ENCODE measurements at places on chromosomes 13 and 19.
A peak's percentile ranks its signal among the peaks of the same experiment; 100 is the strongest.

- peak; percentile 89 for DNase-seq
Observed at GRCh38 chr19:11694533-11695439, 44.0 kb downstream of the ZNF823 start.

GRCh38 chr19:2308114-2308556 is at the start of gene LINGO3:
Gene LINGO3, minus strand, starts transcription at chr19:2308154. Its CDS starts 16,378 bp downstream, at chr19:2291776.
- DNase-seq, result no peak

DNA sequence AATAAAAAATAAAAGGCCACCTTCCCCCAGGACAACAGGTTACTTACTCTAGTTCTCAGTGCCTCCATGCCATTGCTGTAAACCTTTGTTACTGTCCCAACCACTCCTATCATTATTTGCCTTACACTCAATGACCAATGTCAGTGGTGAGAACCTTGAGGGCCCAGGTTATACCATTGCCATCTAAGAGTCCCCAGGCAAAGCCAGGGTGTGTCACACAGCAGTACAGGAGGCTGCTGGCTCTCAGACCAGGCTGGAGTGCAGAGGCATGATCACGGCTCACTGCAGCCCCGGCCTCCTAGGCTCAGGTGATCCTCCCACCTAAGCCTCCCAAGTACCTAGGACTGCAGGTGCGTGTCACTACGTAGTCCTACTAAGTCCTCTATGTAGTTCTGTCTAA is 6.1 kb downstream of the ELAVL1 start:
- no peak for DNase-seq

DNA sequence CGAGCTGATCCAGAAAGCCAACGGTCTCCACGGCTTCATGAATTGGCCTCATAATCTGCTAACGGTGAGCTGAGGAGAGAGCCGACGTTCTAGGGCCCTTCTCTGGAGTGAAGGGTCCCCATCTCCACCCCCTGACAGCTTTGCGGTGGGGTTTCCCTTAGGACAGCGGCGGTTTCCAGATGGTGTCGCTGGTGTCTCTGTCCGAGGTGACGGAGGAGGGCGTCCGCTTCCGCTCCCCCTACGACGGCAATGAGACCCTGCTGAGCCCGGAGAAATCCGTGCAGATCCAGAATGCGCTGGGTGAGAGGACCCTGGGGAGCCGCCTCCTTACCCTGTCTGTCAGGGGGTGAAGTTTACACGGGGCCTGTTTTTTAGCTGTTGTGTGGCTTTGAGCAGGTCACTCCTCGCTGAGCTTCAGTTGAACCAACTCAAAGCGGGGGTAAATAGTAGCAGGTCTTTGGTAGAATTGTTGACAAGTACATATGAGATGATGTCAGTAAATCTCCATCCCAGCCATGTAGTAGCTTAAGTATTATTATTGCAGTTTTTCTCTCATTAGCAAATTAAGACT is 801 bp downstream of the QTRT1 start:
- no peak for DNase-seq

DNA sequence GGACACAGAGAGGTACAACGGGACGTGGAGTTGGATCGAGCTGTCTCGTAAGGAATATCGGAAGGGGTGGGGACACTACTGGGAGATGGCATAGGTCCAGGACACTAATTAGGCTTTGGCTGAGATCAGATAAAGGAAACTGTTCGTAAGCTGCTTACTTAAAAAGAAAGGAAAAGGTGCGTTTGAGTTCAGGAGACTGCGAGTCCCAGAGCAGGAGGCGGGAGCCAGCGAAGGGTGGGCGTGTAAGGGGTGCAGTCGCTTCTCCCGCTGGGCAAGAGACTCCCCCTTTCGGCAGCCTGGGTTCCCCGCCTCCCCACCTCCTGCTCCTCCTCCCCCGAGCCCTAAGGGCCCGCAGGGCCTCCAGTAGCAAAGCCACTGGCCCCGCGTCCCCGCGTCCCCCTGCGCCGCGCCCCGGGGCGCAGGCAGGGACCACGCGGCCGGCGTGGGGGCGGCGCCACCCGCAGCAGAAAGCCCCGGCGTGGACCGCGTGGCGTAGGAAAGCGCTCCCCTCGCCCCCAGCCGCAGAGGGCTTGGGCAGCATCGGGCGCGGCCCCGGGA is 547 bp downstream of the ABCC4 start:
- DNase-seq, result peak; percentile 22

DNA sequence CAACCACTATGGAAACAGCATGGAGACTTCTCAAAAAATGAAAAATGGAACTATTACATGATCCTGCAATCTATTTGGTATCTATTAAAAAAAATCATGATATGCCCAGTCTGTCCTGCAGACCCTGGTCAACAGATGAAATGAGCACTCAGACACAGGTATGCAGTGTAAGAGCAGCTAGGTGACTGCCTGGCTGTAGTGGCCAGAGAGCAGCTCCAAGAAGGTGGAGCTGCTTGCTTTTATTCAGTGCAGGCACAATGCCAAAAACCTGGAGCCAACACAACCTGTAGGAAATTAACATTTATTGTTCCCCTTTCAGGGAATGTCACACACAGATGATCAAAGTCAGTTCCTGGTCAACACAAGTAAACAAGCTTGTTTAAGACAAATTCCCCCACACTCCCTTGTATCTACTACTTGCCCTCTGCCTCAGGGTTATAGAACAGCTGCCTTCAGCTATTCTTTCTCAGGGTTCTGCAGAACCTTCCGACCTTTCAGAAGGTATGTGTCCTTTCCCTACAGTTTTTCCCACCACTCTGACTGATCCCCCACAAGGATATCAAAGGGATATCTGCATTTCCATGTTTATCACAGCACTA is 933.7 kb upstream of the SLITRK5 start:
- DNase-seq, result no peak

DNA sequence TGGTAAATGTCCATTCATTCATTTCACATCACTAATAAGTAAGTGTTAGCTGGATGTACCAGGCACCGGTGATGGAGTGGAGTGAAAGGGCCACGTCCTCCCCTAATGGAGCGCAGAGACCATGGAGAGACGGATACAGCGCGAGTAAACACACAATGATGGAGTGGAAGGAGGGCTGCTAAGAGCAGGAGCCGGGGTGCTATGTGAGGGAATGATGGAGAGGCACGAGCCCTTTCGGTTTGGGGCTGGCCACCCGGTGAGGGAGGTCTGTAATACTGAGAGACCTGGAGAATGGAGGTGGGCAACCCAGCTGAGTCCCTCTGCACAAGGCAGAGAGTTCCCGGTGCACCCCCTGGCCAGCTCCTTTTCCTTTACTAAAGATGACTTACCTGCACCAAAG is 53.7 kb downstream of the PEPD start:
- no peak for DNase-seq

DNA sequence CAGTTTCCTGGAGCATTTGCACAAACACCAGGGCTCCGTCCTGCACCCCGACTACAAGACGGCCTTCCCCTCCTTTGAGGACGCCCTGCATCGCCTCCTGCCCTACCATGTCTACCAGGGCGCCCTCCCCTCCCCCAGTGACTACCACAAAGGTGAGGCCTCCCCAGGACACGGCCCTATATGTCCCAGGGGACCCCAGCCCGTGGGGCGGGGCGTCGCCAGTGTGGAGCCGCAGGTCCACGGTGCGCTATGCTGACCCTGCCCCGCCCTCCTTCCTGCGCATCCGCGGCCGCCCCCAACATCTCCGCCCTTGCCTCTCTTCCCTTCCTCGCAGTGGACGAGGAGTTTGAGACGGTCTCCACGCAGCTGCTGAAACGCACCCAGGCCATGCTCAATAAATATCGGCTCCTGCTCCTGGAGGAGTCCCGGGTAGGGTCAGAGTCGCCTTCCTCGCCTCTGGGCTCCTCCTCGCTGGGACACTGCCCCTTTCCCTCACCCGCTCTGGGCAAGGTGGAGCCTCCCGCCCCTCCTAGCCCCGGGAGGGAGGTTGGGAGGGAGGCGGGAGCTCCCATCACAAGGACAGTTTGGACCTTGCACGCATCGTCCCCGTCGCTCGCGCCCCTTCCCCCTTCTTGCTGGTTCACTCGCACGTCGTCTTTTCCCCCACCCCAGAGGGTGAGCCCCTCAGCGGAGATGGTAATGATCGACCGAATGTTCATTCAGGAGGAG is 14.4 kb upstream of the EHD2 start:
- DNase-seq, result no peak

DNA sequence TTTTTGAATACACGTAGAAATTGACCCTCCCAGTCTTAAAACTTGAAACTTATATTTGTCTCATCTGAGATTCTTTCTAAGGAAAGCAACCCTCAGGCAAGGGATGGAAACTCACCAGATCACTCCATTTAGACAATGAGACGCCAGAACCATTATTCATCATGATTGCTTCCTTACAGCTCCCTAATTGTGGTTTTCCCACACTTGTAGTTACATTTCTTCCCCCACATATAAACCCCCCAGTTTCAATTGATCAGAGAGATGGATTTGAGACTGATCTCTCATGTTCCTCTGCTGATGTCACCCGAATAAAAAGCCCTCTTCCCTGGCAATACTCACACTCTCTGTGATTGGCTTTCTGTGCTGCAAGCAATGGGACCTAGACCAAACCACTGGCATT is 197.9 kb upstream of the STARD13 start:
- no peak for DNase-seq

- peak; percentile 97 for DNase-seq
Observed at GRCh38 chr19:54115109-54116063, at the start of the genes PRPF31 and TFPT. Gene PRPF31, plus strand, starts transcription at chr19:54115754. Its CDS starts 2,525 bp downstream, at chr19:54118279. Gene TFPT, minus strand, starts transcription at chr19:54115657. Its CDS starts 388 bp downstream, at chr19:54115269.

DNA sequence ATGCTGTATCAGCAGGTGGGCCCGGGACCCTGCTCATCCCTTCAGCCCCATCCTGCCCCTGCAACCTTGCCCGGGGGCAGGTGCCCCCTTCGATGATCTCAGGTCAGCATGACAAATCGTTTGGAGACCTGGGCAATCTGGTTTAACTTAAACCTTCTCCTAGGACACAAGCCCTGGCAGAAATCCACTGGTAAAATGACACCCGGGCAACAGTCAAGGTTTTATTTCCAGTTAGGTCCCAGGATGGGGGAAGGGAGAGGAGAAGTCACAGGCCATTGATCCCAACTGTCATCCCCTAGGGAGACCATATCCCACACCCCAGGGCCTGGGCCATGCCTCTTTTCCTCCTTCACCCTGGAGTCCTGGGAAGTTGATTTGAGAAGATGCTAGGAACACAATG is 1.8 kb upstream of the PLIN5 start:
- DNase-seq, result no peak

- DNase-seq, result no peak
Observed at GRCh38 chr13:45792827-45793303, 58.7 kb downstream of the SIAH3 start.

DNA sequence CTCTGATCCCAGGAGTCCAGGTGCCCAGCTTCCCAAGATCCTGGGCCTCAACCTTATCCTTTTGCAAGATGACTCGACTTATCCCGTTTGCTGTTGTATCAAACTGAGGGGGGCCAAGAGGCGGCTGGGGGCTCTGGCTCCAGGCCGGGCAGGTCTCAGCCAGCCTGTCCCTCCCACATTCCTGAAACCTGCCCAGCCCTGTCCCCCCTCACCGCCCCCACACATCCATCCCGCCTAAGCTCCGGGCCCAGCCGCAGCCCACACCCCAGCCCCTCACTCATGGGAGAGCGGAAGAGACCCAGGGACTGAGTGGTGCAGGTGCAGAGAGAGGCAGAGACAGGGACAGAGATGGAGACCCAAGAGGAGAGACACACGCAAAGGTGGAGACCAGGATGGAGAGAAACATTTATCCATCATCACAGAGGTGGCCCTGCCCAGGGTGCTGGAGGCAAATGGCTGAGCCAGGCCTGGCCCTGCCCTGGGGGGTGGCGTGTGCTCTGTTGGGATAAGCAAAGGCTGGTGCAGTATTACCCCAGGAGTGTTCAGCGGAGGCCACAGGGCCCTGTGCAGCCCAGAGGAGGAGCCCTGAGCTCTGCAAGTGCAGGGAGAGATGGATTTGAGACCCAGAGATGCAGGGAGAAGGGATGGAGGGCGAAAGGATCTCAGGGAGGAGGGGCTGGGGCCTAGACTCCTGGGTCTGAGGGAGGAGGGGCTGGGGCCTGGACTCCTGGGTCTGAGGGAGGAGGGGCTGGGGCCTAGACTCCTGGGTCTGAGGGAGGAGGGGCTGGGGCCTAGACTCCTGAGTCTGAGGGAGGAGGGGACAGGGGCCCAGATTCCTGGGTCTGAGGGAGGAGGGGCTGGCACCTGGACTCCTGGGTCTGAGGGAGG is 1.6 kb downstream of the BCAM start:
- DNase-seq, result no peak

DNA sequence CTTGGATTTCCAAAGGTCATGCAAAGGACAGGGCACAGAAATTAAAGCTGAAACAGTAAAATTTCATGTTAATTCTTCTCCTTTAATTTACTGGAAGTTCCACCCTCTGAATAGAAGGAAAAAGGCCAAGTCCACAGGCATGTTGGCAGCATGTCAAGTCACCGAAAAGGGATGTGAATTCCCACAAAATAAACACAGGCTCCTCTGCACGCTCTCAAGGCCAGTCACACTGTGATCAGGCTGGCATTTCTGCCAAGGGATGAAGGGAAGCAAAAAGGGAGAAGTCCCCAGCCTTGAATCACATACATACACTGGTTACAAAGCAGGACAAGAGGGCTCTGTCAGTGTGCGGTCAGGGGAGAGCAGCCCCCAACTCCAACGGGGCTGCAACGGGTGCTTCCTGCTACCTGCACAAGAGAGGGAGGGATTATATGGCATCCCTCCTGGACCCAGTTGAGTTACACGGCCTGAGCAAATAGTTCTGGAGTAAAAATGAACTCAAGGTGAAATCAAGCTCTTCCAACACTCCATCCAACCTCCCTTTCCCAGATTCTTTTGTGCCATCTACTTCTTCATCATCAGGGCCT is 6.9 kb downstream of the DCLK1 start:
- DNase-seq, result no peak

DNA sequence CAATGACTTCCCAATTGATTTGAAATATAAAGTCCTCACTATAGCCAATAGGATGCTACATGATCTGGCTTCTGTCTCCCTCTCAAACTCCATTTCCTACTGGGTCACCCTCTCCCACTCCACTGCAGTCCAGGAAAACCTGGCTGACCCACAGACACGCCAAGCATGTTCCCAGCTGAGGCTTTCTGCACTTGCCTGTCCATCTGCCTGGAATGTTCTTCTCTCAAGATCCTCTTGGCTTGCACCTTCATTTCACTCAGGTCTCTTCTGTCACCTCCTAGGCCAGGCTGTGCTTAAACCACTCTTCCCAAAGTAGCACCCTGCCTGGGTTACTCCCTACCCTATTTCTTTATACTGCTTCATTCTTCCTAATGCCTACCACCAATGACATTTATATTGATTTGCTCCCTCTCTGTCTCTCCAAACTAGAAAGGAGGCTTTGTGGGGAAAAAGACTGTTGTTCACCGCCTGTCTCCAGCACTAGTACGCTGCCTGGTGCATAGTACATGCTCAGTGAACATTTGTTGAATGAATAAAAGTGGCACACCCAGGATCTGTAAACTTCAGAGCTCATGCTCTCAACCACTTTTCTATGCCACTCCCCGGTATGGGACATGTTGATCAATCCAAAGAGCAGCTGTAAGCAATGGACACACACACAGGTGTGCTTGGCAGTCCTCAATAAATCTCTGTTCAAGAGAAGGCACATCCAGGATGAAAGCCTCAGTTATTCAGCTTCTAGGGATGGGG is 261.3 kb downstream of the FOXO1 start:
- DNase-seq, result no peak

GRCh38 chr13:105445796-105446195 is 1089.7 kb downstream of the EFNB2 start:
- no peak for DNase-seq

All from activated CD4-positive, alpha-beta T cell treated with anti-CD3 and anti-CD28 coated beads, Interleukin-2, amount 50 U/mL, for 24 hours (primary cell).